CD14-positive monocyte (primary cell): ENCODE measurements at places on chromosomes 4 and X. TPM values are rescaled to one million over a fixed set of nuclear protein-coding genes. Genes with fewer than 3 reads are reported as not detected.

GRCh38 chr4:40621592-40622512, 7.8 kb downstream of the RBM47 start:
- H3K4me1 ChIP-seq = peaks cover 92% of the 10 kb centered on the region
- DNase-seq = peak; percentile 99
- peak overlapping the region; percentile 97 for H3K27ac ChIP-seq
- peaks cover 25% of the 10 kb centered on the region for H3K36me3 ChIP-seq

DNA sequence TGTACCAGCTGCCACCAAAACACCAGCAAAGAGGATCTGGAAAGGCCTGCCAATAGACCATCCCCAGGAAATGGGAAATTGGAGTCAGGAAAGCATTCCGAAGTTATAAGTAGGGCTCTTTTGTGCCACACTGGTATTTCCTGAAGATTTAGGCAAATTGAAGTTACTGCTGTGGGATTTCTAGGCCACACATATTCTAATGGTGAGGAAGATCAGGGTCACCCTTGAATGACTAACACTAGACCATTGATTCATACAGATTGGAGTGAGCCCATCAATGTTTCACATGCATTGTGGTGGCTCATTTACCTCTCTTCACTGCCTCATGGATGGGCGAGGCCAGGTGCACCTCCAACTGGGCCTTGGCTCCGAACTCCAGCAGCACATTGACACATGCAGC, 22.6 kb downstream of the ASB11 start:
- DNase-seq = no peak
- peaks cover 5% of the 10 kb centered on the region for H3K27me3 ChIP-seq
- no peak overlapping the region for H3K27ac ChIP-seq
- H3K4me1 ChIP-seq = peaks cover 2% of the 10 kb centered on the region
- no peaks in the 10 kb centered on the region for H3K36me3 ChIP-seq

DNA sequence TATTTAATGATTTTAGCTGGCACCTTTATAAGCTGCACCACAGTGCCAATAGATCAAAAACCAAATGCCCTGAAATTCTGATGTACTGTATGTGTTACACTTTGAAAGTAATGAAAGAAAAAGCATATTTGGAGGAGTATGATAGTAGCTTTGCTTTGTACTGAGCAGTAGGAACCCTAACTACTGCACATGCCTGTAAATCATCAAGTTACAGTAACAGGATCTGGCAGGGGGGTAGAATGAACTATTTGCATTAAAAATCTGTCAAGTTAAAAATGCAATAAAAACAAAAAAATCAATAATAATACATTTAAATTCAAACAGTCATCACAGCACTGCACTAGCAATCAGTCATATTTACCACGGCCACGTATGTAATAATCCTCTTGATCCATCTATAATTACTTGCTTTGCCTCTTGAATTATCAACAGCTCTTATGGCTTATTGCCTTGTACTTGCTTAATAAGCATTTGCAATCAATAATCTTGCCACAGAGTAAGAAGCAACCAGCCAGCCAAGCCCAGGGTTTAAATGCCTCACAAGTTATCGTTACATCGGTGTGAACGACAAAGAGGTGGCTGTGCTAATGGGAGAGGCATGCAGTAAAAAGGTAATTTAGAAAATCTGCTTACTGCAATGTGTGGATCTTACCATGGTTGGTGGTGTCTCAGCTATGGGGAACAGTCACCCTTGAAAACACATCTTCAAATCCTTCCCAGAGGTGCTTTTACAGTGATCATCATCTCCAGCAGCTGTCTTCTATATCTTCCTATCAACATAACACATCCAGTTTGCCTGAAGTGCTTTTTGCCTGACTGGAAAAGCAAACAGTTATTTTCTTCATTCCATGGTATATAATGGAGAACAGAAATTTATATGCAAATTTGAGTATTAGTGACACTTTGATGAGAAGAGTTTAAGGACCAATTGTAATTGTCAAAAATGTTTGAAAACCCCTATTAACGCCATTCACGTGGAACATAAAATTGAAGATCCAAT, 1812.1 kb upstream of the ADGRL3 start:
- H3K36me3 ChIP-seq = no peaks in the 10 kb centered on the region
- no peak for DNase-seq
- H3K27ac ChIP-seq = no peak overlapping the region
- no peaks in the 10 kb centered on the region for H3K4me1 ChIP-seq
- H3K4me3 ChIP-seq = no peak overlapping the region

- H3K4me3 ChIP-seq = peak overlapping the region; percentile 57
- no peaks in the 10 kb centered on the region for H3K36me3 ChIP-seq
- H3K4me1 ChIP-seq = peaks cover 81% of the 10 kb centered on the region
- peak; percentile 93 for DNase-seq
Measured at GRCh38 chr4:40553995-40554394, 75.7 kb downstream of the RBM47 start.

- H3K27ac ChIP-seq = no peak overlapping the region
- no peak overlapping the region for H3K4me3 ChIP-seq
- H3K36me3 ChIP-seq = no peaks in the 10 kb centered on the region
- no peaks in the 10 kb centered on the region for H3K27me3 ChIP-seq
Measured at GRCh38 chrX:128619490-128619889, 567.3 kb upstream of the ACTRT1 start.

- H3K27me3 ChIP-seq = no peaks in the 10 kb centered on the region
- no peak overlapping the region for H3K4me3 ChIP-seq
- no peak for DNase-seq
- H3K27ac ChIP-seq = no peak overlapping the region
Measured at GRCh38 chr4:81690871-81691270, 219.2 kb upstream of the RASGEF1B start.

DNA sequence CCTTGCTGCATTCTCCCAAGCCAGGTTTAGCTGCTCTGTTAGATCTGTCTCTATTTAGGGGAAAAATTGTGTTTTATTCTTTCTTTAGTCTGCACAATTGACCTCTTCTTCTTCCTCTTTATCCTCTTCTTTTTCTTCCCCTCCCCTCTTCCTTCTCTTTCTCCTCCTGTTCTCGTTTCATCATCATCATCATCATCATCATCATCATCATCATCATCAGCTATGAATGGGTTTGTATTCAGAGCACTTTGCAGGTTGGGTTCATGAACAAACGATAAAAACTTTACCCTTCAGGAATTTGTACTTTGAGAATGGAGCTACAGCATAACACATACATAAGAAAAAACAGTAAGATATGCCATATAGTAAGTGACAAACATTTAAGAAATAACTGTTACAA, 9.1 kb downstream of the GPM6A start:
- H3K27me3 ChIP-seq = no peaks in the 10 kb centered on the region
- no peaks in the 10 kb centered on the region for H3K36me3 ChIP-seq
- no peak overlapping the region for H3K4me3 ChIP-seq

GRCh38 chrX:118049713-118050112, 66.9 kb downstream of the KLHL13 start:
- no peaks in the 10 kb centered on the region for H3K36me3 ChIP-seq
- no peak overlapping the region for H3K27ac ChIP-seq
- no peak overlapping the region for H3K4me3 ChIP-seq
- DNase-seq = no peak

- no peak overlapping the region for H3K4me3 ChIP-seq
- H3K27ac ChIP-seq = no peak overlapping the region
- no peaks in the 10 kb centered on the region for H3K27me3 ChIP-seq
- no peaks in the 10 kb centered on the region for H3K4me1 ChIP-seq
- H3K36me3 ChIP-seq = no peaks in the 10 kb centered on the region
- DNase-seq = peak; percentile 27
Measured at GRCh38 chr4:11514779-11515419, 86.2 kb upstream of the HS3ST1 start.

DNA sequence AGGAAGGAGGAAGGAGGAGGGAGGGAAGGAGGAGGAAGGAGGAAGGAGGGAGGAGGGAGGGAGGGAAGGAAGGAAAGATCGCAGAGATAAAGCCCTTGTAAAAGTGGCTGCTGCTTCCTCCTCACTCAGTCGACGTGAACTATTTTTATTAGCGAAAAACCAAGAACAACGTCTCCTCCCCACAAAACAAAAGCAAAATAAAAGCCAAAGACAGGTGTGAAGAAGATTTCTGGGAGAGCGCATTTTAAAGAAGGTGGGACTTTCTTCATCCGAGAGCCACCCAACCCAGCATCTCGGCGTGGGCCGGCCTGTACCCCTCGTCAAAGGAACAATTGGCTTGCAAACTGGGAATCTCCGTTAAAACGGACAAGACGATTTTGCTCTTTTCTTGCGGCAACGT, 40.7 kb upstream of the ASMTL start:
- H3K4me3 ChIP-seq = peak overlapping the region; percentile 60
- no peaks in the 10 kb centered on the region for H3K27me3 ChIP-seq
- no peak for DNase-seq

DNA sequence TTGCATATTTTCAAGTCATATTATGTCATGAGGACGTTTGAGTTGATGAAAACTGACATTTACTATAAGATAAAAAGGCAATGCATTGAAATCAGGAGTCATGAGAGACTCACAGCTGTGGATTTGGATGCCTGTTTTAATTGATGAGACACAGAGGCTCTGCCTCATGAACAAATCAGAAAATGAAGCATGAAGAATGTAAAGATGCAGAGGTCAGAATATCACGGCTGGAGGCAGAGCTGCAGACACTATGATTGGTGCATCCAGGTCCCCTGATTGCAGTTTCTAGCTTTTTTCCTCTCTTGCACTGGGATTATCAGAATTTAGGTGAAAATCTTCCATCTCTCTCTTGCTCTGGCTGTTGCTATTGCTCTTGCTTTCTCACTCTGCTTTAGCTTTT, 74.7 kb downstream of the FAM47B start:
- no peak overlapping the region for H3K27ac ChIP-seq
- no peaks in the 10 kb centered on the region for H3K27me3 ChIP-seq
- no peaks in the 10 kb centered on the region for H3K36me3 ChIP-seq
- H3K4me3 ChIP-seq = no peak overlapping the region
- H3K4me1 ChIP-seq = no peaks in the 10 kb centered on the region

DNA sequence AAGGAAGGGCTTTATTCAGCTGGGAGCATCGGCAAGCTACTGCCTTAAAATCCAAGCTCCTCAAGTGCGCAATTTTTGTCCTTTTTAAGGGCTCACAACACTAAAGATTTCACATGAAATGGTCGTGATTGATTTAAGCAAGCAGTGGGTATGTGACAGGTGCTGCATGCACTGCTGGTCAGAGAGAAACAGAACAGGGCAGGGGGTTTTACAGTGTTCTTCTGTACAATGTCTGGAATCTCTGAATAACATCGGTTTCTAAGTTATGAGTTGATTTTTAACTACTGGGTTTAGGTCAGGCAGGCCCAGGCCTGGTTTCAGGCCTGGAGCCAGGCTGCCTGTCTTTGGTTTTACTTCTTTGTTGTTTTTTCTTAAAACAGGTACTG, 6.0 kb downstream of the UGT2B17 start:
- no peaks in the 10 kb centered on the region for H3K27me3 ChIP-seq
- H3K36me3 ChIP-seq = no peaks in the 10 kb centered on the region
- H3K4me1 ChIP-seq = no peaks in the 10 kb centered on the region
- no peak overlapping the region for H3K4me3 ChIP-seq
- DNase-seq = no peak

- no peaks in the 10 kb centered on the region for H3K27me3 ChIP-seq
- H3K36me3 ChIP-seq = no peaks in the 10 kb centered on the region
- peak; percentile 2 for DNase-seq
- no peaks in the 10 kb centered on the region for H3K4me1 ChIP-seq
Measured at GRCh38 chrX:110836451-110836850, 40.8 kb upstream of the CHRDL1 start.

GRCh38 chrX:9786798-9787635, 788 bp downstream of the SHROOM2 start:
- DNase-seq = no peak
- peaks cover 39% of the 10 kb centered on the region for H3K27me3 ChIP-seq
- H3K4me1 ChIP-seq = no peaks in the 10 kb centered on the region
- no peak overlapping the region for H3K27ac ChIP-seq
- no peaks in the 10 kb centered on the region for H3K36me3 ChIP-seq
- no peak overlapping the region for H3K4me3 ChIP-seq

GRCh38 chr4:36000941-36001557, 243.3 kb downstream of the ARAP2 start:
- no peaks in the 10 kb centered on the region for H3K27me3 ChIP-seq
- H3K4me1 ChIP-seq = no peaks in the 10 kb centered on the region
- no peaks in the 10 kb centered on the region for H3K36me3 ChIP-seq
- DNase-seq = no peak

GRCh38 chr4:32025851-32026459, 1305.8 kb downstream of the PCDH7 start:
- no peaks in the 10 kb centered on the region for H3K27me3 ChIP-seq
- no peak for DNase-seq
- no peak overlapping the region for H3K4me3 ChIP-seq
- no peaks in the 10 kb centered on the region for H3K4me1 ChIP-seq
- no peak overlapping the region for H3K27ac ChIP-seq

- H3K27ac ChIP-seq = no peak overlapping the region
- no peaks in the 10 kb centered on the region for H3K36me3 ChIP-seq
- DNase-seq = no peak
- H3K4me3 ChIP-seq = no peak overlapping the region
Measured at GRCh38 chr4:23153076-23153475, 460.3 kb downstream of the GBA3 start.

The CHRNA9 gene
- not detected for polyA plus RNA-seq

The ASB12 gene
- not detected for polyA plus RNA-seq

The BGN gene
- polyA plus RNA-seq = not detected

The SPANXD gene
- polyA plus RNA-seq = not detected in 2 replicates

The IGBP1 gene
- 42.3 and 60.4 TPM in 2 replicates for polyA plus RNA-seq
